Adrenal gland (tissue), 19 donors: ENCODE measurements at places on chromosomes 7 and 10.

- H3K27ac ChIP-seq = no peak overlapping the region
- no peaks in the 10 kb centered on the region for H3K4me1 ChIP-seq
- no peak for DNase-seq
Measured at GRCh38 chr10:60189861-60190475, 199.7 kb downstream of the ANK3 start.

- no peak for DNase-seq
- no peak overlapping the region for H3K27ac ChIP-seq
- no peaks in the 10 kb centered on the region for H3K36me3 ChIP-seq
- H3K27me3 ChIP-seq = peaks cover 3% of the 10 kb centered on the region
- no peak overlapping the region for H3K4me3 ChIP-seq
Measured at GRCh38 chr10:99304862-99305229, 24.3 kb upstream of the CNNM1 start.

DNA sequence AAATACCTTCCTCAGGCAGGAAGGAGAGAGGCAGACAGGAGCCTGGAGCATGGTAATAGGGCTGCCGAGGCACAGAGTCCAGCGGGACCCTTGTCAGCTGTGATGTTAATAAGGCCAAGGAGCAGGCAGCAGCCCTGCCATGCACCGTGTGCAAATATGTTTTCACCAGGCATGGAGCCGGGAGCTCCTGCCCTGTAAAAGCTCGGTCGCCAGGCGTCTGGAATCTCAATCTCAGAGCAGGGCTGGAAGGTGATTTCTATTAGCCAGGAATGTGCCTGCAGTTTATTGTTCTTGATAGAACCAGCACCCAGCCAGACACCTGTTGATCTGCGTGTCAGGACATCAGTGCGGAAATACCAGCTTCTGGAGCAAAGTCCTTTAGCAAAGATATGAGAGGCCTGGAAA is 469.8 kb downstream of the GLRX3 start:
- H3K4me3 ChIP-seq = no peak overlapping the region
- no peaks in the 10 kb centered on the region for H3K36me3 ChIP-seq
- DNase-seq = no peak

- no peak for DNase-seq
- H3K27ac ChIP-seq = no peak overlapping the region
- no peaks in the 10 kb centered on the region for H3K27me3 ChIP-seq
- H3K36me3 ChIP-seq = no peaks in the 10 kb centered on the region
- no peaks in the 10 kb centered on the region for H3K4me1 ChIP-seq
Measured at GRCh38 chr10:11793762-11794479, 29.2 kb upstream of the PROSER2 start.

DNA sequence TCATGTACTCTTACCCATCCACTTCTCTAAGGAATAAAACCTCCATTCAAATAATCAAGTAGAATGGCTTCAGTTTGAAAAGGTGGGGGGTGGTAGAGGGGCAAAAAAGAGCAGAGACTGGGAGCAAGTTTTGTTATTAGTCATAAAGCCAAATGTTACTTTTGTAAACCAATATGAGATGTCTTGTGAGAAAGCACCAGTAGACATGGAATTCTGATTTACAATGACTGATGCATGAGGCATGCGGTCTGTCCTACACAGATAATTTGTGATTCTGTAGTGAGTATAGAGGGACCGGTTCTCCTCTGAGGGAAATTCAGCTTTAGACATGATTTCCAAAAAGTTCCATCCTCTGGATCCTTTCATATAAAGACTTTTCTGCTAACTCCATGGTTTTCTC is 12.9 kb upstream of the ABCA13 start:
- no peak overlapping the region for H3K4me3 ChIP-seq
- H3K36me3 ChIP-seq = no peaks in the 10 kb centered on the region
- no peaks in the 10 kb centered on the region for H3K4me1 ChIP-seq
- H3K27me3 ChIP-seq = peaks cover 3% of the 10 kb centered on the region
- DNase-seq = no peak
- no peak overlapping the region for H3K27ac ChIP-seq

- no peak overlapping the region for H3K27ac ChIP-seq
- H3K4me3 ChIP-seq = no peak overlapping the region
- no peak for DNase-seq
- H3K4me1 ChIP-seq = peaks cover 12% of the 10 kb centered on the region
- H3K27me3 ChIP-seq = no peaks in the 10 kb centered on the region
- H3K36me3 ChIP-seq = peaks cover 50% of the 10 kb centered on the region
Measured at GRCh38 chr7:103299660-103300059, 2.4 kb downstream of the PMPCB start.

DNA sequence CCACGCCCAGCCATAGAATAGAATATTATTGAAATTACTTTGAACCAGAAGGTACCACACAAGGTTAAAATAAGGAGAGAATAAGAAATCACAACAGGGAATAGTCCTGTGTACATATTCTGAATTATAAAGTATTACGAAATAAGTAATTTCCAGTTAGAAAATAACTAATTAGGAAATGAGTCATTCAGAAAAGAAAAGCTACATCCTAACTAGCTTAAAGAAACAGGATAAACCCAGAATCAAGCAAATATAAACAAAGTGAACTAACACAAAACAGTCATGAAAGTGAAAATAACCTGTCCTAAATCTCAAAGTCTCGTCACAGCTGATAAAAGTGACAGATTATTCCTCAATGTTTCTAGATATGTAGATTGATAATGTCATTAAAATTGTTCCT is 74.8 kb upstream of the NEBL start:
- H3K27ac ChIP-seq = no peak overlapping the region
- no peaks in the 10 kb centered on the region for H3K4me1 ChIP-seq
- H3K4me3 ChIP-seq = no peak overlapping the region
- DNase-seq = no peak
- no peaks in the 10 kb centered on the region for H3K36me3 ChIP-seq

DNA sequence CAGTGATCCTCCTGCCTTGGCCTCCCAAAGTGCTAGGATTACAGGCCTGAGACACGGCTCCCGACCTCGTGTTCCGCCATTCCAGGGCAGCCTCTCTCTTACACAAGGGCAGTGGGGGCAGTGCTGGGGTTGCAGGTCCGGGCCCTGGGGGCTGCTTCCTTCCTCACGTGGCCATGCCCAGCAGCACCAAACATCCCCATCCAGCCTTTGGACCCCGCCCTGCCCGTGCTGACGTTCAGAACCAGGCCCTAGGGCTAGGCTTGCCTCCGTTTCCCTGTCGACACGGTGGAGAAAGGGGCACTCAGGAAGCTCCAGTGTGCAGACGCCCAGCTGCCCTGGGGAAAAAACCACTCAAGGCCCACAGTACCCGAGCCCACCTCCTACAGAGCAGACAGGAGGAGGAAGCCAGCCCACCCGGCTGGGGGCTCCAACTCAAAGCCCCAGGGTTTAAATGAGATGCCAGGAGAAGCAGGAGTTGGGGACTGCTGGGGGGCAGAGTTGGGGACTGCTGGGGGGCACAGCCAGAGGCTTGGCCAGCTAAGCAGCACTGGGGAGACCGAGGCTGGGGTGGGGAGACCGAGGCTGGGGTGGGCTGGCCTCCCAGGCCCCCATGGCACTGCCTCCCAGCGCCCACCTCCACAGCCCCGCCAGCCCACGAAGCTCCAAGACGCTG is 35.9 kb downstream of the ADAP1 start:
- no peaks in the 10 kb centered on the region for H3K4me1 ChIP-seq
- H3K27ac ChIP-seq = no peak overlapping the region
- no peak overlapping the region for H3K4me3 ChIP-seq
- H3K36me3 ChIP-seq = no peaks in the 10 kb centered on the region

DNA sequence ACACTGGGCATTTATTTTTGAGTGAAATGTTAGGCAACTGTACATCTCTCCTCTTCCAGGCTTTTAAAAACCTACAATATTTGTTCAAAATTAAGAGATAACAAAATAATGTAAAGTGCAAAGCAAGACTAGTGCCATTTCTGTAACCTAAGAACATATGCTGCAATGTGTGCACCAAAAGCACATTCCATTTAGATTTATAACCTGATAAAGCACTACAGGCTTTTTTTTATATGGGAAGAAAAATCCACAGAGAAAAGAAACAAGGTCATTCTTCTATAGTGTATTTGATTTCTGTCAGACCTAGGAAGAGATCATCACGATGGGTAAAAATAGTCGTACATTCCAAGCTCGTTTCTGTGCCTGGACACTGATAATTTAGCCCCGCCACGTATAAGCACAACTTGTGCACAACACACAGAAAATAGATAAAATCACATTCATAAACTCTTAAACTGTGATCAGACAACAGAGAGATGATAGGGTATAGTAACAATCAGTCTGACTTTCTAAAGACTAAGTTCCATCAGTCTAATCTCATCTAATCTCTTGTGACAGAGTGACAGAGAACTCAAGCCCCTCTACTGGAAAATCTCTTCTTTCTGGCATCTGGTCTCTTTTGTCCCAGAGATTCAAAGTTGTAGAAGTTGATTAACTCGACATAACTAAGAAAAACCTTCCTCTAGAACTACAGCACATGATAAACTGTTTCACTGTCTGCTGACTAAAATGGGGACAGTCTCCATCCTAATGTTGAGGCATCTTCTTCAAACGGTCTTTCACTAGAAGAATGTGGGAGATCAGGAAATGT is 6.7 kb downstream of the LAMB1 start:
- H3K27ac ChIP-seq = peak overlapping the region; percentile 57
- H3K4me3 ChIP-seq = no peak overlapping the region

- H3K27ac ChIP-seq = peak overlapping the region; percentile 83
- peaks cover 4% of the 10 kb centered on the region for H3K4me1 ChIP-seq
- H3K27me3 ChIP-seq = no peaks in the 10 kb centered on the region
- DNase-seq = peak; percentile 48
- no peaks in the 10 kb centered on the region for H3K36me3 ChIP-seq
Measured at GRCh38 chr10:74177140-74177677, 26.2 kb downstream of the ADK start.

GRCh38 chr7:142784716-142785115 is 13.9 kb downstream of the PRSS2 start:
- H3K4me3 ChIP-seq = no peak overlapping the region
- no peak overlapping the region for H3K27ac ChIP-seq
- H3K36me3 ChIP-seq = no peaks in the 10 kb centered on the region
- no peak for DNase-seq

DNA sequence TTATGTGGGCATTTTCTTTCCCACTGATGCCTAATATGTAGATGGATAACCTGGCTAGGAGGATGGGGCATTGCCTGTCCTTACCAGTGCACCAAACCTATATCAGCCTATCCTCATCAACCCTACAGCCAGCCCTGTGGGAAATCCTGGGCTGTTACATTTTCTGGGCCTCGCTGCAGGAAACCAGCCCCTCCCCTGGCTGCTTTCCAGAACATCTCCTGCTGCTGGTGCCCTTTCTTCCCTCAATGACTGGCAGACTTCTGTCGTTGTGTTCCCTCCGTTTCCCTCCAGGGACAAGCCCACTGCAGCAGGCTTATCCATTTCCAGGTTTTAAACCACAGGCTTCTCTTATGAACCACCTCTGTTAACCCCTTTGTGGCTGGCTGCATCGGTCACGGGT is 486.1 kb upstream of the COBL start:
- H3K36me3 ChIP-seq = no peaks in the 10 kb centered on the region
- no peak for DNase-seq
- no peaks in the 10 kb centered on the region for H3K27me3 ChIP-seq
- H3K27ac ChIP-seq = no peak overlapping the region
- H3K4me1 ChIP-seq = no peaks in the 10 kb centered on the region

- H3K4me3 ChIP-seq = no peak overlapping the region
- no peak for DNase-seq
- H3K4me1 ChIP-seq = no peaks in the 10 kb centered on the region
- no peak overlapping the region for H3K27ac ChIP-seq
- H3K36me3 ChIP-seq = no peaks in the 10 kb centered on the region
Measured at GRCh38 chr10:28914701-28915100, 237.4 kb downstream of the BAMBI start.

DNA sequence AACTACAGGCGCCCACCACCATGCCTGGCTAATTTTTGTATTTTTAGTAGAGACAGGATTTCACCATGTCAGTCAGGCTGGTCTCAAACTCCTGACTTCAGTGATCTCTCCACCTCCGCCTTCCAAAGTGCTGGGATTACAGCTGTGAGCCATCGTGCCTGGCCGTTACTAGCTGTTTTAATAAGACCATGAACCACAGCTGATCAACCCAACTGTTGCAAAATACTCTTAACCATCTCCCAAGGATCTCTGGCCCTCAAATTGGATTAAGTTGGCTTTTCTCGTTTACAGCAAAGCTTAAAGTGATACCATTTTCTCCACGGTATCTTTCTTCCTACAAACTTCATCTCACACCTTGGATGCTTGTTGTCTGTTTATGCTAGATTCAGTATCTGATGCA is 18.3 kb downstream of the ZFAND2A start:
- no peak overlapping the region for H3K27ac ChIP-seq
- no peaks in the 10 kb centered on the region for H3K36me3 ChIP-seq
- no peak for DNase-seq
- no peaks in the 10 kb centered on the region for H3K27me3 ChIP-seq
